ENCODE measurements at places on chromosomes 1 and 21. TPM values are rescaled to one million over a fixed set of nuclear protein-coding genes. Genes with fewer than 3 reads are reported as not detected.

GRCh38 chr1:230279583-230279945 lies 146.6 kb downstream of the PGBD5 start:
- H3K4me1 ChIP-seq = peaks cover 2% of the 10 kb centered on the region
- peaks cover 22% of the 10 kb centered on the region for H3K36me3 ChIP-seq
- no peak overlapping the region for H3K4me3 ChIP-seq
- H3K27ac ChIP-seq = no peak overlapping the region
- no peak for DNase-seq

DNA sequence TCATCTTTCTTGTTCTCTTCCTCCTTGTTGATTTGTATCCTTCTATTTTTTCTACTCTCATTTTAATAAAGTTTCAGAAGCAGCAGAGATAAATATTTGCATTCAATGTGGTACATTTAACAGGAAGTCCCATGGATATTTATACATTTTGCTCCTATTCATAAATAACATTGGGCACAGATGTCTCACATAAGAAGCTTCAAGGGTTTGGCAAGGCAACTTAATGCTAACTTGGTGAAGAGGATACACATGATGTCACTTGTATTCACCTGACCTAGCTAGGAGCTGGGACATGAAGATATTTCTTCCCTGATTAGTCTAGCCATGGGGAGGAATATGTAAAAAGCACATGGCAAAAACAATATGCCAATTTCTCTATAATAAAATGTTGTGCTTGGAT lies 65.1 kb upstream of the DUSP10 start:
- no peaks in the 10 kb centered on the region for H3K27me3 ChIP-seq
- DNase-seq = no peak
- peaks cover 12% of the 10 kb centered on the region for H3K4me1 ChIP-seq
- no peak overlapping the region for H3K27ac ChIP-seq

DNA sequence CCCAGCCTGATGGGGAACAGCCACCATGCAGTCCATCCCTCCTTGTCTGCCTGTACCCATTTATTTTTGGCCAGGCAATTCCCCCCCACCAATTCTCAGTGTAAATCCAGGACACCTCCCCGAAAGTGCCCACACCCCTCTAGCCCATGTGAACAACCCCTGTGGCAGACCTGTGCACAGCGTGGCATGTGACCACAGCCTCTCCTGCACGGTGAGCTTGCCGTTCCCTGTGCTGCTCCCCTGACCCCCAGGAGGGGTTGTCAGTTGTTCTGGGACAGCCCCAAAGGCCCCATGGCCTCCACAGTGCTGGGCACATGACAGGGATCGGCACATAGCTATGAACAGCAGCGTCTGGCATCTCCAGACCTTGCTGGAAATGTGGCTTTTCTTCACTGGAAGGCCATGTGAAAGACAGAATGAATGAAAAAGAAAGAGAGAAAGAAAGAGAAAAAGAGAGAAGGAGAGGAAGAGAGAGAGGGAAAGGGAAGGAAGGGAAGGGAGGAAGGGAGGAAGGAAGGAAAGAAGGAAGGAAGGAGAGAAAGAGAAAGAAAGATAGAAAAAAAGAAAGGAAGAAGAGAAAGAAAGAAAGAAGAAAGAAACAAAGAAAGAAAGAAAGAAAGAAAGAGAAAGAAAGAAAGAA lies 3.9 kb downstream of the CAPN9 start:
- no peak overlapping the region for H3K27ac ChIP-seq
- H3K27me3 ChIP-seq = no peaks in the 10 kb centered on the region
- H3K36me3 ChIP-seq = no peaks in the 10 kb centered on the region

GRCh38 chr1:53448241-53448841 lies 10.9 kb upstream of the DMRTB1 start:
- no peak overlapping the region for H3K4me3 ChIP-seq
- no peaks in the 10 kb centered on the region for H3K4me1 ChIP-seq
- H3K36me3 ChIP-seq = no peaks in the 10 kb centered on the region
- no peak overlapping the region for H3K27ac ChIP-seq
- no peaks in the 10 kb centered on the region for H3K27me3 ChIP-seq
- no peak for DNase-seq

DNA sequence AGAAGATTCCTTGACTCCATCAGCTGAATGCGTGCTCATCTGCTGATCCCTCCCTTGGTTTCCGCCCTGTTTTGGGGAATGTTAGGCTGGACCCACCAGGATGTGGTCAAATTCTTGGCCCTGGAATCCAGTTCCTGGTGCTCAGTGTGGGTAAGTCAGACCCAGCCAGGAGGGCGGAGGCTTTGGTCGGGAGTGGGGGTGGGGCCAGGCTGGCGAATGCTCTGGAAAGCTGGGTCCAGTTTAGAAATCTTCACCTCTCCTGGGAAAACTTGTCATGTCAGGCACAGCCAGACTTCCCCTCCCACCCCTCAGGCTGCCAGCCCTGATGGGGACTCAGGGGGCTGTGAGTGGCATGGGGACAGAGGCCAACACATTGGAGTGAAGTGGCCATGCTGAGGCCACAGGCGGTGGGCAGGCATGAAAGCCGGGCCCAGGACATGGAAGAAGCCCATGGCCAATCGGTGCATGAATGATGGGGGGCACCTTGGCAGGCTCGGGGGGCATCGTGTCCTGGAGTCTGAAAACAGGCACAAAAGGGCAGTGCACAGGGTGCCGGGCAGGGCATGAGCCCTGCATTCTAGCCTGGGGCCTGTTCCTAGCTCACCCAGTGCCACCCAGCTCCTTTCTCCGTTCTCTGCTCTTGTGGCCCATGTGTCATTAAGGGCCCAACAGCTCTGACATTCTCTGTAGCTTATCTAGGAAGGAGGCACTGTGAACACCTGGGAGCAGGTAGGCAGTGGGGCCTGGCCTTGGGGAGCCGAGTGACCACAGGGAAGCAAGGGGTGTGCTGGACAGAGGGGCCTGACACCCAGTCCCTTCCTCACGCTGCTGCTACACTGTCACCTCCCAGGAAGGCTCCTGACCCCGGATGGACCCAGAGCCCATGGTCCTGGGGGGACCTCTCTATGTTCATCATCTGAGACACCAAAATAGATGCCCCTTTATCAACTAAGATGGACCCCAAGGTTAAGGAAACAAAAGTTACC lies 14.6 kb upstream of the PADI1 start:
- H3K27ac ChIP-seq = no peak overlapping the region
- H3K4me3 ChIP-seq = no peak overlapping the region
- no peaks in the 10 kb centered on the region for H3K36me3 ChIP-seq
- H3K27me3 ChIP-seq = no peaks in the 10 kb centered on the region

DNA sequence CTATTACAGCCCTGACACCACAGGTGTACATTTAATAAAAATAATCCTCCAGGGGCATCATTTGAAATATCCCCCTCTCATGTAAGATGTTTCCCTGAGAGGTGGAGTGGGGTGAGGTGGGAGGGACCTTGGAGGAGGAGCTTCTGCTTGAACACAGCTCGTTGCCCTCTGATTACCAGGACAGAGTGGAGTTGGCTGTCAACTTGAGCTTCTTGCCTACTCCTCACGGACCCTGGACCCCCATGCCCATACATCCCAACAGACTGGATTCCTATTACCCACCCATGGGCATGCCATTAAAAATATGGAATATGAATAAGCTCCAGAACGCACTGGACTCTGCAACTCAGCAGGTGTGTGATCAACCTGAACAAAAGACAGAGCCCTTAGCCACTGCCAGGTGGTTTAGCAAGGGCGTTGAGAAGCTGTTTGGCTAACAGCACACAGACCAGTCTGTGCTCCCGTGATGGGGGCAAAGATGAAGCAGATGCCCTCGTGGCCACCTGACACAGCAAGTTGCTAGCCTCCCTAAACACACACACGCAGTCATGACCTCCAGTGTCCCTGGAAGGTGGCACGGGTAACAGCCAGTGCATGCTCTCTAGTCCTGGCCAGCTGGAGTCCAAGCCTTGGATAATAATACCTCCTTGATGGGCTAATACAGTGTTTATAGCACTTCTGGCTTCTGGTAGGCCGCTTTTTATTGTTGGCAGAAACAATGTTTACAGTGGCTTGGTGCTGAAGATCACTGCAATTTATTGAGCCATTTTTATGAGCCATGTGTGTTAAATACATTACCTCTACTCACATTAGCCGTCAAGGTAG lies 155.0 kb downstream of the TOMM20 start:
- H3K4me1 ChIP-seq = peaks cover 43% of the 10 kb centered on the region
- H3K4me3 ChIP-seq = no peak overlapping the region
- H3K27me3 ChIP-seq = peaks cover 6% of the 10 kb centered on the region

GRCh38 chr1:216032284-216032683 lies 391.0 kb downstream of the USH2A start:
- no peak overlapping the region for H3K27ac ChIP-seq
- DNase-seq = no peak
- no peaks in the 10 kb centered on the region for H3K4me1 ChIP-seq

DNA sequence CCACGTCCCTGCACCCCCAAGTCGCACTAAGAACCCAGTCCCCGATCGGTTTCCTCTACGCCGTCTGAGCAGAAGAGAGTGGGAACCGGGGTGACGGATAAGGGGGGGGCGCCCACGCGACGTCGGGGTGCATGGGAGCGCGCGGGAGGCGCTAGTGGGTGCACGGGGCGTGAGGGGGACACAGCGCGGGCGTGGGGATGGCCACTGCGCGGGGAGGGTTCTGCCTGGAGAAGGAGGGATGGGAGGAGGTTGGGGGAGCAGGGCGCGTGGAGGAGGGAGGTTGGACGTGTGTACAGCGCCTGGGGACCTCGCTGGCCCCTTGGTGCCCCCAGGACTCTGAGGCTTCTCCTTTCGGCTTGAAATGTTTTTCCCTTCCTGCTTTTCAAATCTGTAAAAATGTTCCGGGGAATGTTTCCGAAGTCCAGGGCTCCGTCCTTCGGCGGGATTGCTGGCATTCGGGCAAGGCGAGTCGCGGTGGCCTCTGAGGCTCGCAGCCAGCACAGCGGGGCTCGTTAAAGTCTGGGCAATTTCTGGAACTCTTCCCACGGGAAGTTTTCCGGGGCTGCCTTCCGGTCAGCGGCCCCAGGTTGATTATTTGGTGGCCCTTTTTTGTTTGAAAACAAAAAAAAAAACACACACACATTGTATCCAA lies 13.1 kb downstream of the RNF220 start:
- no peak overlapping the region for H3K27ac ChIP-seq
- no peak overlapping the region for H3K4me3 ChIP-seq
- H3K36me3 ChIP-seq = no peaks in the 10 kb centered on the region
- H3K27me3 ChIP-seq = peaks cover 30% of the 10 kb centered on the region
- no peak for DNase-seq
- H3K4me1 ChIP-seq = peaks cover 13% of the 10 kb centered on the region

KTI12 gene
- total RNA-seq = 13.2 TPM

KIAA1614 gene
- total RNA-seq = 0.09 TPM

GRCh38 chr1:184771190-184771691 lies 16.6 kb upstream of the EDEM3 start:
- no peaks in the 10 kb centered on the region for H3K27me3 ChIP-seq
- H3K4me1 ChIP-seq = no peaks in the 10 kb centered on the region
- H3K4me3 ChIP-seq = no peak overlapping the region
- no peak overlapping the region for H3K27ac ChIP-seq

DNA sequence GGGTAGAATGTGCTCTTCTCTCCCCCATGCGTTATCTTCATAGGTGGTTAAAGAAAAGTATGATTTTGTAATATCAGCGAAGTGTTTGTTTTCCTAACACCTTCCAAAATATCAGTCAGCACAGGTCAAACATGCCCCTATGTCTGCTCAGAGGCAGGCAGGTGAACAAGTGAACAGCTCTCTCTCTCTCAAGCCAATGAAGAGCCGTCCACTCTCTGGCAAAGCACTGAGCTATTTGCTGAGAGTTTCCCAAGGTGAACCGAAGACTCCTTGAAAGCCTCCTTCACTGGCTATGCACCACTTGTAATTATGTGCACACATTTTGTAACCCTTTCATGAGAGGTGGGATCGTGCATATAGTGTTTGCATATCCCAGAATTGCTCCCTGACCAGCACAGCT lies 47.7 kb downstream of the ST6GALNAC3 start:
- no peaks in the 10 kb centered on the region for H3K27me3 ChIP-seq
- no peak overlapping the region for H3K4me3 ChIP-seq
- H3K27ac ChIP-seq = no peak overlapping the region
- no peak for DNase-seq
- no peaks in the 10 kb centered on the region for H3K36me3 ChIP-seq
- no peaks in the 10 kb centered on the region for H3K4me1 ChIP-seq

- DNase-seq = no peak
- no peak overlapping the region for H3K4me3 ChIP-seq
- H3K27ac ChIP-seq = no peak overlapping the region
- no peaks in the 10 kb centered on the region for H3K36me3 ChIP-seq
These were observed 199.5 kb downstream of the AJAP1 start for GRCh38 chr1:4853904-4854303.

DNA sequence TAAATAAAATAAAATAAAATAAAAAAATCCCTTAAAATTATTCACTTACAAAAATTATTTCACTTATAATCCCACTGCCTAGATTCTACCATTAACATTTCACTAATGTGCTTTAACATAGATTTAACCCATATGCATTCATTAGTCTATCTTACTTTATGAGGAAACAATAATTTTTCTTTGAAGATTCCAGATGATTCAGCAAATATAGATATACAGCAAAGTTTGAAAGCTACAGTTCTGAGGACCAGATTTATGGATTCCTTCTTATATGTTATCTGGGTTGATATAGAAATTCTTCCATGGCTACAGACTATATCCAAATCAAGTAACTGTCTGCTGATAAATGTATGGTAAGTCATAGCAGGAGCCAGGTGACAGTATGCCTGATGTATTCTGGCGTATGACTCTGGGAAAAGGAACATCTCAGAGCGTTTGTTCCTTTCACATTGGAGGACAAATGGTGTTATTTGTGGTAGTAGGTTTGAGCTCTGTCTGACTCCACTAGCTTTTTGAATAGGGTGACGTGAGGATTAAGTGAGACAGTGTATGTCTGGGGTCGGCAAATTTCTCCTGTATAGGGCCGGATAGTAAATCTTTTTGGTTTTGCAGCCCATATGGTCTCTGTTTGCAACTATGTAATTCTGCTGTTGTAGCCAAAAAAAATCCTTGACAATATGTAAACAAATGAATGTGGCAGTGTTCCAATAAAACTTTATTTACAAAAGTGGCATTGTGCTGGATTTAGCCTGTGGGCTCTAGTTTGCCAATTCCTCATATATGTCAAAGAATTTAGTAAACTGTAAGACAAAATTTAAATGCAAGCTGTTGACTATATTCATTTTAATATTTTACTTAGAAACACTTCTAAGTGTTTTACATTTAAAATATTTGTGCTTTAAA lies 9.3 kb downstream of the MAP3K21 start:
- peaks cover 6% of the 10 kb centered on the region for H3K27me3 ChIP-seq
- no peak overlapping the region for H3K4me3 ChIP-seq
- H3K4me1 ChIP-seq = no peaks in the 10 kb centered on the region
- no peak overlapping the region for H3K27ac ChIP-seq

PGBD5 gene
- not detected for total RNA-seq

DNA sequence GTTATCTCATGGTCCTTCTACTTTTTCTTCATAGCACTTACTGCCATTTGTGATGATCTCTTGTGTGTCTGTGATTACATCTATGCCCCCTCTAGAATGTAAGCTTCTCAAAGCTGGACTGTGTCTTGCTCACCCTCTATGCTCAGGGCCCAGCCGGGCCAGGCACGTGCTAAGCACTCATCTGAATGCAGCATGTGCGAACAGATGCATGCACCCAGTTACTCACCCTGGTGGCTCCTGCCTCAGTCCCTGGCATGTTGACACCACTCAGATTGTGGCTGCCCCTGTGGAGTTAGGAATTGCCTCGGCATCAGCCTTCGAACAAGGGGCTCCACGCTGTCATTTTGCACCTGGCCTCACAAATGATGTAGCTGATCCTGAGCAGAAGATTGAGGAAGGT lies 19.6 kb upstream of the PABPC4 start:
- no peaks in the 10 kb centered on the region for H3K36me3 ChIP-seq
- no peak overlapping the region for H3K4me3 ChIP-seq
- H3K4me1 ChIP-seq = no peaks in the 10 kb centered on the region
- H3K27me3 ChIP-seq = no peaks in the 10 kb centered on the region
- H3K27ac ChIP-seq = no peak overlapping the region

GRCh38 chr1:238119060-238119459 lies 228.3 kb upstream of the ZP4 start:
- no peaks in the 10 kb centered on the region for H3K4me1 ChIP-seq
- no peaks in the 10 kb centered on the region for H3K36me3 ChIP-seq
- no peaks in the 10 kb centered on the region for H3K27me3 ChIP-seq

Measured in natural killer cell (primary cell).